ENCODE measurements at places on chromosomes 11 and 22.

GRCh38 chr11:33514079-33514925 is 186.3 kb downstream of the C11orf91 start:
- no peak for DNase-seq

- DNase-seq, result no peak
Observed at GRCh38 chr11:117663414-117663813, 133.6 kb downstream of the DSCAML1 start.

GRCh38 chr11:69467196-69467595 is 14.3 kb upstream of the LINC01488 start:
- no peak for DNase-seq

DNA sequence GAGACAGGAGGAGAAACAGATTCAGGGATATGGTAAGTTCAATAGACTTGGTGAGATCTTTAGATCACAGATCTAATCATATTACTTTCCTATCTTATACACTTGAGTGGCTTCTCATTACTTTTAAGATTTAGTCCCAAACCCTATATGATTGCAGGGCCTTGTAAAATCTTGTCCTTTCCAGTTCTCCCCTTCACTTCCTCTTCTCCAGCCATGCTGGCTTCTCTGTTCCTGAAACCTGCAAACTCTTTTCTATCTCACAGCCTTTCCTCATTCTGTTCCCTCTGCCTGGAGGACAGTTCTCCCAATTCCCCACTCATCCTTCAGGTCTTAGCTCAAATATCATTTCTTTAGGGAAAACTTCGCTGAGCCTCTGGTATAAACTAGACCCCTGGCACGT is 65.9 kb upstream of the BIRC3 start:
- no peak for DNase-seq

GRCh38 chr11:30388957-30389356 is 66.1 kb downstream of the ARL14EP start:
- DNase-seq, result no peak

DNA sequence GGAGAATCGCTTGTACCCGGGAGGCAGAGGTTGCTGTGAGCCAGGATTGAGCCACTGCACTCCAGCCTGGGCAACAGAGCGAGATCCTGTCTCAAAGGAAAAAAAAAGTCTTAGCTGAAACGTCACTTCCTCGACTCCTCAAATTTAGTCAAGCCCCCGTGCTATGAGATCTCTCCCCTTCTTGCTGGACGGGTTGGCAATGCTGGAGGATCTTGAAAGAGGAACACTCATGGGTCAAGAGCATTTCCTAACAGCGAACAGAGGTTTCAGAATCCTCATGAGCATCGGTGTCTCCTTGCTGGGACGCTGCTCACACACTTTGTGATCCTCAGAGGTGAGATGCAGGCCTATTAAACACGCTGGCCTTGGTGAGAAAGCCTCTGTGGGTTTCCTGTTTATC is 35.9 kb downstream of the APOL3 start:
- DNase-seq, result no peak

DNA sequence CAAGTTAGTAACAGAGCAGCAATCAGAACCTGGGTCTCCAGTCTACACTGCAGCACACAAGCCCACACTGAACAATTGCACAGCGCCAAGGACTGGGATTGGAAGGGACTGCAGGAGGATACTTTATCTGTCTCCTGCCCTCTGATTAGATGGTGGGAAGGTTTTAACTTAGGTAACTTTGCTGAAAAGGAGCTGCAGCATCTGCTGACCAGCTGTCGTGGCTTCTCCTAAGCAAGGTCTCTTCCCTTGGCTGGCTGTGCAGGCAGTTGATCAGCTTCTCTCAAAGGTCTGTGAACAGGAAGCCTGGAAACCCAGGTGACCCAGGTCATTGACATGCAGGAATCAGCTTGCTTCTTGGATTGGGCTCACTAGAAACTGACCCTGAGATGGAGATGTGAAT is 82.4 kb downstream of the ISX start:
- no peak for DNase-seq

DNA sequence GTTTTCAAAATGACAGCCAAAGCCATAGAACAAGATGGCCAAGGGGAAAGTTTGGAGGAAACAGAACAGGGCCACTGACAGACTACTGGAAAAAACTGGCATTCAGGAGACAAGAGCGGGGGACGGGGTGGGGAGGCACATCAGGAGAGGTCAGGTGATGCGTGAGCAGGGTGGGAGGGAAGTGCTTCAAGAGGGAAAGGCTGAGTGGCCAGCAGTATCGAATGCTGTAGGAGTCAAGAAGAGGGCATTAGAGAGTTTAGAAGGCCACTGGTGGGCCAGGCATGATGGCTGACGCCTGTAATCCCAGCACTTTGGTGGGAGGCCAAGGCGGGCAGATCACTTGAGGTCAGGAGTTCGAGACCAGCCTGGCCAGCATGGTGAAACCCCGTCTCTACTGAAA is 8.2 kb downstream of the GTPBP1 start:
- DNase-seq, result no peak

DNA sequence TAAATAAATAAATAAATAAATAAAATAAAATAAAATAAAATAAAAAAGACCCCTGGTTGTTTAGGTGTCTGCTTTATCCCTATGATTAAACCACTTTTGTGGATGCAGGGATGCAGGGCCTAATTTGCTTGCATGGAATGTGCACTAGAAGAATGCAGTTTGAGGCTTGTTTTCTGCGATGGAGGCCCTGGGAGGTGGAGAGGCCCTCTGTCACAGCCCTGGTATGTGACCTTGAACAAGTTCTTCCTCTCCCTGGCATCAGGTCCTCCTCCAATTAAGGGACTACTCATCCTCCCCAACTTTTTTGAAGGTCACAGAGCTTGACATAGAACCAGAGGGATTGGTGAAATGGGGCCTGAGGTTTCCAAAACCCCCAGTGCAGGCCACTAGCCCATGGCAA is 22.7 kb downstream of the KCNJ4 start:
- DNase-seq, result no peak

DNA sequence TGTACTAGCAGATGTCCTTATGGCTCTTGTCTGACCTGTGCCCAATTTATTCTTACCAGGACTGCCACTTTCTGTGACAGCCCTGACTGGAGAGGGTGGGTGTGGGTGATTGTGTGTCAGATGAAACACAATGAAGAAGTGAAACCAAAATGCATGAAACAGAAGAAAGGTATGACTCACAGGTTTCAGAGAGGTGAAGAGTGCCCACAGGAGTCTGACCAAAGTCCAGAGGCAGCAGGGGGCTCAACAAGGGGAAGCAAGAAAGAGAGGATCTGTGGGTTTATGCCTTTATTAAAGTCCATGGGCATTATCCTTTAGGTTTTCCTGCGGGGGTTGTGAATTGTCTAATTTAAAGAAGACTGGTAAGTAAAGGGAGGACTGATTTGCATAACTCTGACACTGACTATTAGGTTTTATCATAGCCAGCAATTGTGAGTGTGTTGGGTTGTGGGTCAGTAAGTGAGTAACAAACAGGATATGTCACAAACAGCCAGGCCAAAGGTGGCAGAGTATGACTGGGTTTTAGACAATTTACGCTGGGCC is 3.9 kb upstream of the OR4C6 start:
- no peak for DNase-seq

DNA sequence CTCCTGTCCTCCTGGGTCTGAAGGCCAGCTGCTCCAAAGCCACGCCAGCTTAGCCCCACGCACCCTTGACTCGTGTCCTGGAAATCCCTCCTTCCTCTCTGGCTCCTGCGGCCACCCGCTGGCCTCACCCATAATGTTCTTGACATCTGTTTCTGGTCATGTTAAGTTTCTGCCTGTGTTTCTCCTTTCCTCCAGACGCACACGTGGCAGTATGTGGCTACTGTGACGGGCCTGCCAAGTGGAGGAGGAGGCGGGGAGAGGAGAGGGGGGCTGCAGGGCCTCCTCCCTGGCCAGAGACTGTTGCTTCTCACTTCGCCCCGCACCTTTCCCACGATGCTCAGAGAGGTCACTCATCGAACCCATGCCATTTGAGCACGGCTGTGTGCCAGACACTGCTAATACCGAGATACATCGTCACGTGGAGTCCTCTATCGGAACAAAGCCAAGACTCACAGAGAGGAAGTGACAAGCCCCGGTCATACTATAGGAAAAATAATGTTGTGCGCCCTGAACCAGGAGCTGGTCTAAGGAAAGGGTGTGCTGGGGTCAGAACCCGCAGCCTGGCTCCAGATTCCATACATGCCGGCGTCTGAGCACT is 11.5 kb downstream of the C1QTNF6 start:
- DNase-seq, result no peak

DNA sequence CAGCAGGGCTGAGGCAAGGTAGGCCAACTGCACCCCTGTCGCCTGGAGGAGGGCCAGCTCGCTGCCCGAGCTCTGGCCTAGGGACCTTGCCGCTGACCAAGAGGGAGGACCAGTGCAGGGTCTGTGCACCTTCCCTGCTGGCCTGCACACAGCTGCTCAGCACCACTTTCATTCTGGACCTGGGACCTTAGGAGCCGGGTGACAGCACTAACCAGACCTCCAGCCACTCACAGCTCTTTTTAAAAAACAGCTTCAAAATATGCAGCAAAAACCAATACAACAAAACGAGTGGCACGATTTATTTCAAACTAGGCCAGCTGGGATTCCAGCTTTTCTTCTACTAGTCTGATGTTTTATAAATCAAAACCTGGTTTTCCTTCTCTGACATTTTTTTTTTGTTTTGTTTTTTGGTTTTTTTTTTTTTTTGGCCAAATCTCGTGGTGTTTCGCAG is 18.0 kb downstream of the RSPH14 start:
- no peak for DNase-seq

- DNase-seq, result peak; percentile 51
Observed at GRCh38 chr22:37330200-37331033, 48.1 kb downstream of the CYTH4 start.

GRCh38 chr11:44171518-44171917 is 76.0 kb downstream of the EXT2 start:
- DNase-seq, result no peak
